ENCODE measurements at places on chromosomes 3 and 15.

DNA sequence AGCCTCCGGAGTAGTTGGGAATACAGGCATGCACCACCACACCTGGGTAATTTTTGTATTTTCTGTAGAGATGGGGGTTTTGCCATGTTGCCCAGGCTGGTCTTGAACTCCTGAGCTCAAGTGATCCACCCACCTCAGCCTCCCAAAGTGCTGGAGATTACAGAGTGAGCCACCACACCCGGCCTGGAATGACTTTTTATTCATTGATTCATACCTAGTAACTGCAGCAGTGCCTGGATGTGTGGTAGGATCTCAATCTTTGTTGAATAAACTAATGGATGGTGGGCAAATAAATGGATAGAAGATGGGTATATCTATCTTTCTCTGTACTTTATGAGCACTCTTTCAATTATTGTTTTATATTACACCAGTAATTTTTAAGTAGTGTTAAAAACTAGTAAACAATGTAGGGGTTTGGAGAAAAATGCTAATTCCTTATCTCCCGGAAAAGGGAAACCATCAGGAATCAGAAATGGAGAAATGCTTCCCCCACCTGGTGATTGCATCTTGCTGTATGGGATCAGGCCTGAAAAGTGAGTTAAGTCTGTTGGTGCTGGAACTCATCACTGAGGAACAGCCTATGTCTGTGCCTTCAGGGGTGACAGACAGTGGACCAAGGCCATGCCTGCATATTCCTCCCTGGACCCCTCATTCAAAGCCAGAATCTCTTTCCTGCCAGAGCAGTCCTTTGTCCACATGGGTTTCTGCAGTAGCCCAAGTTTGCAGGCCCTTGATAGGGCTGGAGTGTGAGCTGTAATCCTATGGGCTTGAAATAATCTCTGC, 161.0 kb upstream of the CTDSPL start:
- H3K4me1 ChIP-seq: peaks cover 9% of the 10 kb centered on the region
- no peak overlapping the region for H3K4me3 ChIP-seq
- H3K27ac ChIP-seq: no peak overlapping the region
- H3K27me3 ChIP-seq: no peaks in the 10 kb centered on the region

GRCh38 chr3:40079203-40079846, 230.2 kb upstream of the EIF1B start:
- no peaks in the 10 kb centered on the region for H3K27me3 ChIP-seq
- no peaks in the 10 kb centered on the region for H3K36me3 ChIP-seq
- no peak overlapping the region for H3K27ac ChIP-seq
- DNase-seq: no peak
- no peaks in the 10 kb centered on the region for H3K4me1 ChIP-seq

DNA sequence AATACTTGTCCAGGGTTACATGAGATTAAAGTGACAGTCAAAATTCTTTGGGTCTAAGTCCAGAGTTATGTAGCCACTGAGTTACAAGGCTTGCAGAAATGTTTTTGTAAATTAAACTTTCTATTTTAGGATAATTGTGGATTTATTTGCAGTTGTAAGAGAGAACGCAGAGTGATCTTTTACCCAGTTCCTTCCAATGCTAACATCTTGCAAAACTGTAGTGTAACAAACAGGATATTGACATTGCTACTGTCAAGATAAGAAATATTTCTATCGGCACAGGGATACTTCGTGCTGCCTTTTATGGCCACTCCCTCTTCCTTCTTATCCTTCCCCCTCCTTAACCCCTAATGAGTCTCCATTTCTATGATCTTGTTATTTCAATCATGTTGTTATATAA, 1022.9 kb downstream of the MCTP2 start:
- no peak overlapping the region for H3K4me3 ChIP-seq
- no peaks in the 10 kb centered on the region for H3K27me3 ChIP-seq
- H3K4me1 ChIP-seq: peaks cover 3% of the 10 kb centered on the region
- H3K27ac ChIP-seq: no peak overlapping the region
- DNase-seq: no peak
- no peaks in the 10 kb centered on the region for H3K36me3 ChIP-seq

DNA sequence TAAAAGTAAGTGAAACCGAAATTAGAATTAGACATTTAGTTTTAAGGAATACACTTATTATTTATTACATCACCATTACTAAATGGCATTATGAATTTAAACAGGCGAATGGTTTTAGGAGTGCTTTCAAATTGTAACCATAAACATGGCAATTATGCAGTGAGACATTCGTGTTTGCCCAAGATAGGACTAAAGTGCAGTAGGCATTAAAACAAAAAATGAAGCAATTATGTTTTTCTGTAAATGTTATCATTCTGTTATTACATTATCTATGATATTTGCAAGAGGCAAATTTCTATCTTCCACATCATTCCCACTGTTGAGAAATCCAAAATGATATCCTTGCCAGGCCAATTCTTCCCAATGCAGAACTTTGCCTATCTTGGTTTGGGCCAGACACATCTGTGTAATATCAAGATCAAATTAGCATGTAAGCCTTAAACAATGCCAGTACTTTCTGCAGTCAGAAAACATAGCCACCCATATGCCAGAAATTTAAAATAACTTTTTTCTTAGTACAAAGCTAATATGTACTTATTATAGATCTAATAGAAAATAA, 156.9 kb downstream of the ATP8B4 start:
- no peak overlapping the region for H3K27ac ChIP-seq
- no peak for DNase-seq
- H3K4me3 ChIP-seq: no peak overlapping the region
- H3K4me1 ChIP-seq: no peaks in the 10 kb centered on the region

DNA sequence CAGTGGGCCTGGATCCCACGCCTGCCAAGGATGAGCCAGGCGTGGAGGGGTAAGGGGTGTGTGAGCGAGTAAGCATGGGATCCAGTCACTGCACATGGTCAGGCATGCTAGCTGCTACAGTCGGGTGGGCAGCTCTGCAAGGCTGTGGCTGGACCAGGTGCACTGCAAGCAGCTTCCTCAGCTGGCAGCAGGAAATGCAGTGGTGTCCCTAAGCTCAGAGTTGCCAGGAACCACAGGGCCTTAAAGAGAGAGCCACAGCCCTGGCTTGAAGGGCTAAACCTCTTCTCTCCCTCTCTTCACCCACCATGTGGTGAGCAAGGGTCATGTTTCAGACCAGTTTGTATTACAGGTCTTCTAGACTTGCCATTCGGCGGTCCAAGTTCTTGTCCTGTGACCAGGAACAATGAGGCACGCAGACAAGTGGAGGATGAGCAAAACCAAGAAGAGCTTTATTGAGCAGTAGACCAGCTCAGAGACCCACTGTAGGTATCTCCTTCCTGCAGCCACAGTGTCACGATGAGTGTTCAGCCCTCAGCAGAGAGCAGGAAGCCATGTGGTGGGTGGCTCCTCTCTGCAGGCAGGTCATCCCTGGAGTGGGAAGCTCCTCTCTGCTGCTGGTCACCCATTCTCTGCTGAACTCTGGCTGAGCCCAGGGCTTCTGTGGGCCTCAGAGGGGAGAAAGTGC, 511.9 kb downstream of the PYDC2 start:
- H3K4me1 ChIP-seq: no peaks in the 10 kb centered on the region
- no peaks in the 10 kb centered on the region for H3K27me3 ChIP-seq
- no peaks in the 10 kb centered on the region for H3K36me3 ChIP-seq
- no peak overlapping the region for H3K4me3 ChIP-seq

- no peak overlapping the region for H3K4me3 ChIP-seq
- H3K36me3 ChIP-seq: no peaks in the 10 kb centered on the region
- no peaks in the 10 kb centered on the region for H3K27me3 ChIP-seq
- no peak for DNase-seq
- no peak overlapping the region for H3K27ac ChIP-seq
- H3K4me1 ChIP-seq: no peaks in the 10 kb centered on the region
These were observed 67.0 kb upstream of the FBN1 start for GRCh38 chr15:48712546-48712945.

DNA sequence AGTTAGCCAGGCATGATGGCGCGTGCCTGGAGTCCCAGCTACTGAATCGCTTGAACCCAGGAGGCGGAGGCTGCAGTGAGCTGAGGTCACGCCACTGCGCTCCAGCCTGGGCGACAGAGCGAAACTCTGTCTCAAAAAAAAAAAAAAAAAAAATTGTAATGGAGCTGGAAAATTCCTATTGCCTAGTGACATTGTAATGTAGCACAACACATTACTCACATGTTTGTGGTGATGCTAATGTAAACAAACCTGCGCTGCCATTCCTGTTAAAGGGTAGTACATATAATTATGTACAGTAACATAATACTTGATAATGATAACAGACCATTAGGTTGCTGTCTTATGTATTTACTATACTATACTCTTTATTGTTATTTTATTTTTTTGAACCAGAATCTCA, 39.1 kb downstream of the KNL1 start:
- no peak for DNase-seq
- H3K4me3 ChIP-seq: no peak overlapping the region
- no peaks in the 10 kb centered on the region for H3K36me3 ChIP-seq
- no peaks in the 10 kb centered on the region for H3K4me1 ChIP-seq
- H3K27ac ChIP-seq: no peak overlapping the region

GRCh38 chr3:5014391-5014790, 35.2 kb downstream of the BHLHE40 start:
- no peak overlapping the region for H3K27ac ChIP-seq
- H3K4me1 ChIP-seq: peaks cover 83% of the 10 kb centered on the region
- no peaks in the 10 kb centered on the region for H3K27me3 ChIP-seq
- no peaks in the 10 kb centered on the region for H3K36me3 ChIP-seq
- DNase-seq: no peak

GRCh38 chr15:60865507-60865906, 363.6 kb downstream of the RORA start:
- no peak for DNase-seq
- H3K36me3 ChIP-seq: no peaks in the 10 kb centered on the region
- H3K4me1 ChIP-seq: no peaks in the 10 kb centered on the region
- H3K27me3 ChIP-seq: no peaks in the 10 kb centered on the region
- H3K4me3 ChIP-seq: no peak overlapping the region
- peak overlapping the region; percentile 32 for H3K27ac ChIP-seq

GRCh38 chr3:108462899-108463298, 47.5 kb downstream of the MYH15 start:
- DNase-seq: no peak
- H3K4me3 ChIP-seq: no peak overlapping the region
- H3K27ac ChIP-seq: no peak overlapping the region
- no peaks in the 10 kb centered on the region for H3K4me1 ChIP-seq

DNA sequence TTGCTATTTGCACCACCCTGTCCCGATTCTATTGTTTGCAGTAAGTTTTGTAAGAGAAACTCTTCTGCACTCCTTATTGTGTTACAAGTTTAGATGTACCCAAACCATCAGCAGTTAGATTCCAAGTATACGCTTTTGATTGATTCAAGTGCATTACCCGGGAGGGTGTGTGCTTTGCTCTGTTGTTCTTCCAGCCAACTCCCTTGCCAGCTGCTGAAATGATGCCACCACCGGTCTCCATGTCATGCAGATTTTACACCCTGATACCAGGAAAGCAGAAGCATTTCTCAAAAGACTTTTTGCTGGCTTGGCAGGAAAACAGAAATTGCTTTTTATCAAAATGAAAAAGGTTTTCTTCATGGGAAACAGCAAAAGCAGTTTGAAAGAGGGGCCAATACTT, 1006.6 kb upstream of the CFAP20DC start:
- no peak overlapping the region for H3K27ac ChIP-seq
- no peak for DNase-seq
- no peak overlapping the region for H3K4me3 ChIP-seq
- no peaks in the 10 kb centered on the region for H3K27me3 ChIP-seq
- H3K4me1 ChIP-seq: no peaks in the 10 kb centered on the region

GRCh38 chr3:60552581-60552980, 698.7 kb downstream of the FHIT start:
- H3K27ac ChIP-seq: no peak overlapping the region
- no peaks in the 10 kb centered on the region for H3K36me3 ChIP-seq
- H3K27me3 ChIP-seq: no peaks in the 10 kb centered on the region
- no peak for DNase-seq
- no peaks in the 10 kb centered on the region for H3K4me1 ChIP-seq

DNA sequence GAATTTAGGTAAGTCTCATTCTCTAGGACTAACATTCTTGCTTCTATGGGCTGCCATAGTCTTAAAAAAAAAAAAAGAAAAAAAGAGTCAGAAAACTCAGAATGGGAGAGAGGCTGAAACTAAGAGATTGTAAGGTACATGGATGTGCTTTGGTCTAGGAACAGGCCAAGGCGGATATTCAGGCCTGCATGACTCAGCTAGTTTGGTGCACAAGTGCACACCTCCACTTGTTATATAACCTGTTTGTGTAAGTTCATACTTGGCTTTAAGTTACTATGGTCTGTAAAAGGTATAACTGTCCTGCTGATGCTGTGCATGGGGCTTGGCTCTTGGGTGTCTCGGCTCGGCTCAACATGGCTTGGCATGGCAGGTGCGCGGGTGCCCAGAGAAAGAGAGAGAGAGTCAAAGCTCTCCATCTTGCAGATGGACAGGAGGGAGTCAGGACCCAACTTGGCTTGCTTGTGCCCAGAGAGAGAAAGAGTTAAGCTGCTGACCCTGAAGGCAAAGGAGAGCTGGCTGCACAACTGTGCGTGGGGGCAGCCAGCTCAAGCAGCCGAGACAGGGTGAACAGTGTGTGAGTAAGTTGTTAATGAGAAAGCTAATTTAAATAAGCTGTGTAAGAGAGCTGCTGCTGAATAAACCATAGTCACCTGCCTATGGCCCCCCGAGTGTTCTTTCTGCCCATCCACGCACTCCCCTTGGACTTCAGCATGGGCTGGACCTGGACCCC, 31.4 kb upstream of the CHRNB4 start:
- H3K4me1 ChIP-seq: peaks cover 14% of the 10 kb centered on the region
- no peaks in the 10 kb centered on the region for H3K27me3 ChIP-seq
- peak overlapping the region; percentile 80 for H3K27ac ChIP-seq
- no peak overlapping the region for H3K4me3 ChIP-seq
- H3K36me3 ChIP-seq: no peaks in the 10 kb centered on the region
- DNase-seq: no peak

DNA sequence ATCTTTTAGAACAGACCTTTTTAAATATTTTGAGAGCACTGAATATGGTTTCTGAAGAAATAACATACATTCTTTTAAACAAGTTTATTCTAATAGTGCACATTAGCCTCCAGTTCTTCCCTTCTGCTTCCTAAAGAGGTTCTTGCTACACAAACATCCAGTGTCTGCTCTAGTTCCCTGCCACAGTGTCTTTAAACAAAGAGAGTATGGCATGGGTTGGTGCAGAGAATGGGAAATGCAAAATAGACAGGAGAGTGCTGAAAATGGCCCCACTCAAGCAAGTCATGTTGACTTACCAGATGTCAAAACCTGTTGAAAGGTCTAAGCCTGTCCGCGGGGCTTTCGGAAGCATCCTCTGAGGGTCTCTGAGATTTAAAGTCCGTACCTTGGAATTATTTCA, 72.1 kb upstream of the RPL35A start:
- no peaks in the 10 kb centered on the region for H3K27me3 ChIP-seq
- H3K4me1 ChIP-seq: peaks cover 5% of the 10 kb centered on the region
- peaks cover 85% of the 10 kb centered on the region for H3K36me3 ChIP-seq
- no peak for DNase-seq
- no peak overlapping the region for H3K27ac ChIP-seq

- no peak overlapping the region for H3K27ac ChIP-seq
- no peaks in the 10 kb centered on the region for H3K27me3 ChIP-seq
- DNase-seq: no peak
- H3K4me3 ChIP-seq: no peak overlapping the region
- no peaks in the 10 kb centered on the region for H3K4me1 ChIP-seq
- no peaks in the 10 kb centered on the region for H3K36me3 ChIP-seq
These were observed 259.8 kb upstream of the WNT5A start for GRCh38 chr3:55746808-55747413.

GRCh38 chr3:125402639-125403038, 27.5 kb upstream of the ZNF148 start:
- H3K27me3 ChIP-seq: peaks cover 5% of the 10 kb centered on the region
- no peaks in the 10 kb centered on the region for H3K4me1 ChIP-seq
- DNase-seq: no peak
- no peaks in the 10 kb centered on the region for H3K36me3 ChIP-seq

GRCh38 chr3:156349111-156349510, 205.8 kb downstream of the SSR3 start:
- H3K4me3 ChIP-seq: no peak overlapping the region
- H3K36me3 ChIP-seq: no peaks in the 10 kb centered on the region
- DNase-seq: no peak
- H3K27me3 ChIP-seq: no peaks in the 10 kb centered on the region
- H3K27ac ChIP-seq: no peak overlapping the region

Data from esophagus squamous epithelium (tissue), 5 donors.